ENCODE measurements at places on chromosomes 7 and 10.

DNA sequence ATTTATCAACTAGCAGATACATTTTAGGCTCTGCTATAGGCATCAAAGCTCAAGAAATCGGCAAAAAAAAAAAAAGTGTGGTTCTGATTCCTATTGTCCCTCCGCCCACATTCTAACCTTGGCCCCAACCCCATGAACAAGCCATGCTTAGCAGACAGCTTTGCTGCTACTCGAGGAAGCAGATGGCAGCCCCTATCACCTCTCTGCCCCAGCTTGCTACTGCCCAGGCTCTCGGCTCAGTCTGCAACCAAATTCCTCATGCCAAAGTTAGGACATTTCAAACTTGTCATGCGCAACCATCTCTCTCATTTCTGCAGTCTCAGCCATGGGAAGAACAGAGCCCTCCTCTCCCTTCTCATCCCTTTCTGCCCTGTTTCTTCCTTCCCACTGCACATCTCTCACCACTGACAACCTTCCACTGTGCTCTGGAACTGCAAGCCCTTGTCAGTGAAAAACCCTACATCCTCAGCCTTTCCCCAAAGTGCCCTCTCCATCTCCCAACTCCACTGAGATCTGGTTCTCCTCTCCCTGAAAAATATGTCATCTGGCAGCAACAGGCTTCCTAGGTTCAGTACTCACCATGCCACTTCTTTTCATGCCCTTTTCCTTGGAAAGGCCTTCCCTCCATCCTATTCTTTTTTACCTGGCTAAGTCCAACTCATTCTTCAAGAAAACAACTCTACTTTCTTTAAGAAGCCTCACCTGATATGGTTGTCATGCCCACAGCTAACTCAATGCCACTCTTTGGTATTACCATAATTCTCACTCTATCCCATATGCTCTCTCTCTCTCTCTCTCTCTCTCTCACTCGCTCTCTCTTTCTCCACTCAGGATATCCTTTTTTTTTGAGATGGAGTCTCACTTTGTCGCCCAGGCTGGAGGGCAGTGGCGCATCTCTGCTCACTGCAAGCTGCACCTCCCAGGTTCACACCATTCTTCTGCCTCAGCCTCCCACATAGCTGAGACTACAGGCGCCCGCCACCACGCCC, 60.1 kb upstream of the FHIP2A start:
- H3K27ac ChIP-seq: no peak overlapping the region
- H3K36me3 ChIP-seq: no peaks in the 10 kb centered on the region
- no peak overlapping the region for H3K4me3 ChIP-seq
- no peaks in the 10 kb centered on the region for H3K4me1 ChIP-seq

DNA sequence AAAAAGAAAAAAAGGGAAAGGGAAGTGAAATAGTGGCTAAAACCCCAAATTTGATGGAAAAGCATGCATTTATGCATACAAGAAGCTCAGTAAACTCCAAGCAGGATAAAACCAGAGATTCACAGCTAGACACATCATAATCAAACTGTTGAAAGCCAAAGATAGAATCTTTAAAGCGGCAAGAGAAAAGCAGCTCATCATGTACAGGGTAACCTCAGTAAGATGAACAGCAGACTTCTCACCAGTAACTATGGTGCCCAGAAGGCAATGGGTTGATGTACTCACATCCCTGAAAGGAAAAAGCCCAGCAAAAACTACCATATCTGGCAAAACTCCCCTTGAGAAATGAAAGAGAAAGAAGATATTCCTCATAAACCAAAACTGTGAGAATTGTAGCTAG, 60.4 kb downstream of the TPST1 start:
- H3K27me3 ChIP-seq: no peaks in the 10 kb centered on the region
- no peaks in the 10 kb centered on the region for H3K36me3 ChIP-seq
- H3K4me1 ChIP-seq: peaks cover 30% of the 10 kb centered on the region
- peak overlapping the region; percentile 79 for H3K27ac ChIP-seq
- no peak overlapping the region for H3K4me3 ChIP-seq

- no peak overlapping the region for H3K4me3 ChIP-seq
- H3K36me3 ChIP-seq: no peaks in the 10 kb centered on the region
- no peak for DNase-seq
- peaks cover 50% of the 10 kb centered on the region for H3K4me1 ChIP-seq
- H3K27ac ChIP-seq: peak overlapping the region; percentile 50
- no peaks in the 10 kb centered on the region for H3K27me3 ChIP-seq
These were observed 8.5 kb downstream of the RASSF4 start for GRCh38 chr10:44968091-44968490.

DNA sequence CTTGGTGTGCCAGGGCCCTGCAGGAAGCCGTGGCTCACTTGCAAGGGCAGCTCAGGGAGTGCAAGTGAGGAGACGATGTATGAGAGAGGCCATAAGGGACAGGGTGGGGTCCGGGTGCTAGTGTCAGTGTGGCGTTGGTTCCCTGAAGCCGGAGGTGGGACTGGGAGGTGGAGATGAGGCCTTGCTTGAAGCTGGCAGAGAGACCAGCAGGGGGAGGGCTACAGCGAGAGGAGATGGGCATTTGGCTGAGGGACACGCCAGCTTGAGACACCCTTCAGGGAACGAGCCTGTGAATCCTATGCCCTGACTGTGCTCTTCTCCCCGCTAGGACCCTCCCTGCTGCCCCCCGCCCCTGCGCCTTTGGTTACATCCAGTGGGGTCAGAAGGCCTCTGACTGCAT, 529.1 kb downstream of the TCERG1L start:
- no peak overlapping the region for H3K4me3 ChIP-seq
- no peaks in the 10 kb centered on the region for H3K36me3 ChIP-seq
- no peak for DNase-seq
- H3K4me1 ChIP-seq: no peaks in the 10 kb centered on the region
- no peak overlapping the region for H3K27ac ChIP-seq

DNA sequence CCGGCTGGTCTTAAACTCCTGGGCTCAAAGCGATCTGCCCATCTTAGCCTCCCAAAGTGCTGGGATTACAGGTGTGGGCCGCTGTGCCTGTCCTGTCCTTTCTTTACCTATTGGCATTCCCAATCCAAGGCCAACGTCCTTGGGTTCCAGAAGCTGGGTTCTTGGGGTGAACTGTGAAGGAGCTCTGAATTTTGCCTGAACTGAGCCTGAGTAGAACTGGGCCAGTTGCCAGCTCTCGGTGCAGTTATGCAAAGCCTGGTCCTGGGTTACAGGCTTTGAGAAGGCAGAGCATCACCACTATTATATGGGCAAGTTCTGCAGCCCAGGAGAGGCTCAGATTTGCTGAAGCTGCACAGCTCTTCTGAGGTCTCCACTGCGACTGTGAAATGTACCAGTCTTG, 24.6 kb upstream of the SH2D4B start:
- no peaks in the 10 kb centered on the region for H3K27me3 ChIP-seq
- no peak overlapping the region for H3K27ac ChIP-seq
- H3K36me3 ChIP-seq: peaks cover 95% of the 10 kb centered on the region
- H3K4me3 ChIP-seq: no peak overlapping the region

DNA sequence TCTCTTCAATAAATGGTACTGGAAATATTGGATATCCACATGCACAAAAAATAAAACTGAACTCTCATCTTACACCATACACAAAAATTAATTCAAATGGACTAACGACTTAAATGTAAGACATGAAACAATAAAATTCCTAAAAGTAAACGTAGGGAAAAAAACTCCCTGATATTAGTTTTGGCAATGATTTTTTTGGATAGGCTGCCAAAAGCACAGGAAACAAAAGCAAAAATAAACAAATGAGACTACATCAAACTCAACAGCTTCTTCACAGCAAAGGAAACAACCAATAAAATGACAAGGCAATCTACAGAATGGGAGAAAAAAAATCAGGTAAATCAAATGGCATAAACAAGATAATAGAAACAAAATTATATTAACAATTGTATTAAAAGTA, 65.7 kb downstream of the ORC5 start:
- no peak overlapping the region for H3K27ac ChIP-seq
- H3K4me3 ChIP-seq: no peak overlapping the region
- H3K36me3 ChIP-seq: no peaks in the 10 kb centered on the region
- H3K4me1 ChIP-seq: no peaks in the 10 kb centered on the region
- no peak for DNase-seq
- H3K27me3 ChIP-seq: no peaks in the 10 kb centered on the region

DNA sequence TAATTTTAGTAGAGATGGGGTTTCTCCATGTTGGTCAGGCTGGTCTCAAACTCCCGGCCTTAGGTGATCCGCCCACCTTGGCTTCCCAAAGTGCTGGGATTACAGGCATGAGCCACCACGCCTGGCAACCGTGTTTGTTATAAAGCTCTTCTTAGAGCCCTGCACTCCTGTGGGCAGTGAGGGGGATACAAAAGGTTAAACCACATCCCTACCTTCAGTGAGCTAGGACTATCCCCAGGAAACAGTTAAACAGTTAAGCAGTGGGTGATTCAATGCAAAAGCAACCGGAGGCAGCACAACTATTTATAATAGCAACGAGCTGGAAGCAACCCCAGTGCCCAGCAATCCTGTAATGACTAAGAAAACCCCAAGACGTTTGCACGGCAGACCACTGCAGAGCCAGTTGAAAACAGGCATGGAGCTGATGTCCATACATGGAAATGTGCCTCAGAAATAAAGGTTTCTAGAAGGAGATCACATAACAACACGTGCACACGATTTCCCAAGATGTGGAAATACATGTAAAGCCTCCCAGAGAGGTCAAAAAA, 107.2 kb upstream of the LYZL2 start:
- H3K4me3 ChIP-seq: no peak overlapping the region
- no peaks in the 10 kb centered on the region for H3K27me3 ChIP-seq
- no peak for DNase-seq
- peaks cover 11% of the 10 kb centered on the region for H3K4me1 ChIP-seq

- no peaks in the 10 kb centered on the region for H3K27me3 ChIP-seq
- H3K4me1 ChIP-seq: peaks cover 6% of the 10 kb centered on the region
- H3K4me3 ChIP-seq: no peak overlapping the region
- no peak for DNase-seq
These were observed 5.4 kb downstream of the FERD3L start for GRCh38 chr7:19139706-19140327.

GRCh38 chr10:132551808-132552130, 14.2 kb downstream of the INPP5A start:
- no peaks in the 10 kb centered on the region for H3K36me3 ChIP-seq
- no peaks in the 10 kb centered on the region for H3K27me3 ChIP-seq
- no peak overlapping the region for H3K4me3 ChIP-seq
- no peak for DNase-seq
- peaks cover 64% of the 10 kb centered on the region for H3K4me1 ChIP-seq

DNA sequence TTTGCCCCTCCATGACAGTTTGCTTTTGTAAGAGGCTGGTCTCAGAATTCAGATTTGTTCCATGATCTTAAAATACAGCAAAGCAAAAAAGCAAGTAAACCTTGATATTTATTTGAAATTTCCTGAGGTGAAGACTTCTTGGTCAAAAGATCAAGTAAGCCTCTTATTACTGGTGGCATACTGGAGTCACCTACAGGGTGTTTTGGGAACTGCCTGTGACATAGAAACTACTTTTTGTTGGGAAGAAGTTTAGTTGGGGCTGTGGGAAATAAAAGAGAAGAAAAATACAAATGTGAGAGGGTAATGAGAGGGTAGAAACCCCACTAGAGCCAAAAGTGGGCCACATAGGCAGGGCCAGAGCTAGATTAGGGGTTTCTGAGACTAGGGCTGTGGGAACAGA, 217.9 kb downstream of the OTUD1 start:
- no peak for DNase-seq
- no peaks in the 10 kb centered on the region for H3K4me1 ChIP-seq
- H3K4me3 ChIP-seq: no peak overlapping the region
- H3K27ac ChIP-seq: no peak overlapping the region
- no peaks in the 10 kb centered on the region for H3K27me3 ChIP-seq

GRCh38 chr10:132645630-132646442, 108.2 kb downstream of the INPP5A start:
- H3K27me3 ChIP-seq: no peaks in the 10 kb centered on the region

DNA sequence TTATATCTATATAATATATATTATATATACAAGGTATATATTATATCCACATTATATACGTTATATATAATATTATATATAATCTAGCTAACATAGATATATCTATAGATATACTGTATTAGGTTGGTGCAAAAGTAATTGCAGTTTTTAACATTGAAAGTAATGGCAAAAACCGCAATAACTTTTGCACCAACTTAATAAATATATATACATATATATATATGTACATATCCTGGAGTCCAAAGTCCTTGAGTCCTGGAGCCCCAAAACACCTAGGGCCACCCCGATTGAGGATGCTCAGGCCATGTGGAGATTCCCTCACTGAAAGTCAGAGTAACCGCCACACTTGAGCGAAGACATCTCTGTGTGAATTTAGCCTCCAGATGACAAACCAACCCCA, 408.2 kb upstream of the AUTS2 start:
- H3K36me3 ChIP-seq: no peaks in the 10 kb centered on the region
- DNase-seq: no peak
- H3K27me3 ChIP-seq: no peaks in the 10 kb centered on the region
- no peak overlapping the region for H3K27ac ChIP-seq
- peaks cover 8% of the 10 kb centered on the region for H3K4me1 ChIP-seq

Data from vagina (tissue), 2 donors.